ENCODE measurements at places on chromosomes 11 and 22. TPM values are rescaled to one million over a fixed set of nuclear protein-coding genes. Genes with fewer than 3 reads are reported as not detected.

The RNF121 gene
- 40.5 TPM for total RNA-seq

The NXPE4 gene
- total RNA-seq, result not detected

The GGT5 gene
- total RNA-seq, result not detected

The RHOD gene
- 156 TPM for total RNA-seq

The OR5A1 gene
- not detected for total RNA-seq

The CBLIF gene
- not detected for total RNA-seq

The DLG2 gene
- 6.4 TPM for total RNA-seq

The P2RX6 gene
- total RNA-seq, result 2.7 TPM

The DCDC1 gene
- 1.5 TPM for total RNA-seq
